ENCODE measurements at places on chromosomes 7 and 10.

GRCh38 chr10:30118590-30118989 lies 59.2 kb upstream of the JCAD start:
- DNase-seq = no peak

DNA sequence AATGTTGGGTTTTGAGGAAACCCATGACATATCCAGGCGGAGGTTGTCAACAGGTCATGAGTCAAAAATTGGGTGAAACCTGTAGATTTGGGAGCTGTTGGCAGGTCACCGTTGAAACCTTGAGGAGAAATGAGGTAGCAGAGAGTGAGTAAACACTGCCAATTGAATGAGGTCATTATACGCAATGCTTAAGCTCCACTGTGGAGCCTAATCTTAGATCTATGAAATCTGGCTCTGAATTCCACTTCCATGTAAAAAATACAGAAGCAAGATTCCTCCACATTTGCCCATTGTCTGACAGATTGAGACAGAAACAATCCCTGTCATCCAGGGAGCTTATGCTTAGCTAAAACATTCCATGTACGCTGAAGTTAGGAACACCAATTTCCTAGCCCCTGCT lies 76.0 kb upstream of the IL6 start:
- no peak for DNase-seq

- no peak for DNase-seq
Measured at GRCh38 chr7:14786314-14786895, 116.1 kb downstream of the DGKB start.

DNA sequence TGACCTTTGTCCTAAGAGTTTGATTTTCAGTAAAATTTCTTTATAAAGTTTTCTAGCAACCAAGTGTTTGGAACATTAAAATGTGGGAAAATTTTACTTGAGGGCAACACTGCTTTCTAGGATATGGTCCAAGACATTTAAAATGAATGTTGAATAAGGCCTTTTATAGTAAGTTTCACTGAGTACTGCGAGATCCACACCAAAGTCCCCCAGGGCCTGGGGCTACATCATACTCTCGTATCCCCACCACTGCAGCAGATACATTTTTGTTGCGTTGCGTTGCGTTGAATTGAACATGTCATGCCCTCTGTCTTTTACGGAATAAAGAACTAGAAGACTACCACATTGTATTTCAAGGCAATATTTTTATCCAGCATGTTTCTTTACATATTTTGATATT lies 44.5 kb downstream of the PRTFDC1 start:
- DNase-seq = no peak

DNA sequence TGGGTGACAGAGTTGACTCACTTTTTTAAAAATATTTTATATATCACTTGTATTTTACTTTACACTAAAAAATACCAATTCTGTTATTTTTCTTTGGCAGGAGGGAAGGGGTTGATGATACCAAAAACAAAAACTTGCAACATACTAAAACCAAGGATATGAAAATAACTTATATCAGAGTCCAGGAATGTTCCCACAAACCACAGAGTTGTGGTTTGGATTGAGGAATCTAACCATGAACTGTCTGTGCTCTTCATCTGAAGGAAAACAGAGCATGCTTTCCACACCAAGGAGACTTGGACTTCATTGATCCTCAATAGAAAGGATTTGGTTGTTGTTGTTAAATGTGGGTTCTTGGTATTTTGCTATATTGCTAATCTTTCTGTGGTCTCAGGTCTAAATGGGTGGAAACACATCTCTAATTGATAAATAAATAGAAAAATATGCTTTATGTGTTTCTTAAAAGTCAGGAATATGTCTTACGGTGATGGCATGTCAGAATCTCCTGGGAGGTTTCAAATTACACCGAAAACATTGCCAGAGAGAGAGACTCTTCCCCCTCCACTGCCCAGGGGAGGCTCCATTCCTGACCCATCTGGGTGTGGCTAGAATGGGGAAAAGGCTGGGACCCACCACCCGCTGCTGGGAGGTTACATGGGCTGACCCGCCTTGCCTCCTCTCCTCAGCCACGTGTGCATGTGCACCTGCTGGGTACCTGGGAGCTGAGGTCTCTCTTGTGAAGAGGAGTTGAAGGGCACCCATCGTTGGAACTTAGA lies 46.9 kb upstream of the STK17A start:
- DNase-seq = peak; percentile 94

- DNase-seq = peak; percentile 78
Measured at GRCh38 chr7:39356172-39356925, 209.9 kb upstream of the YAE1 start.

- no peak for DNase-seq
Measured at GRCh38 chr7:2169923-2170575, 62.7 kb downstream of the MAD1L1 start.

DNA sequence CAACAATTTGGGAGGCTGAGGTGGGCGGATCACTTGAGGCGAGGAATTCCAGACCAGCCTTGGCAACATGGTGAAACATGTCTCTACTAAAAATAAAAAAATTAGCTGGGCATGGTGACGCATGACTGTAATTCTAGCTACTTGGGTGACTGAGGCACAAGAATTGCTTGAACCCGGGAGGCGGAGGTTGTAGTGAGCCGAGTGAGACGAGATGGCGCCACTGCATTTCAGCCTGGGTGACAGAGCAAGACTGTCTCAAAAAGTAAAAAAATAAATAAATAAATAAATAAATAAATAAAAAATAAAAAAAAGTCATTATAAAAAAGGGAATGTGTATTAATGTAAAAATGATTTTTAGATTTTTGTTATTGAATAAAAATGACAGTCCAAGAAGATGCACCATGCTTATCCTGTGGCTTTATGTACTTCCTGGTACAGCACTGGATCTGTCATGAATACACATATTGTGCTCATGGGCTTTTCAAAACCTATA lies 658.8 kb upstream of the LRRN3 start:
- no peak for DNase-seq

DNA sequence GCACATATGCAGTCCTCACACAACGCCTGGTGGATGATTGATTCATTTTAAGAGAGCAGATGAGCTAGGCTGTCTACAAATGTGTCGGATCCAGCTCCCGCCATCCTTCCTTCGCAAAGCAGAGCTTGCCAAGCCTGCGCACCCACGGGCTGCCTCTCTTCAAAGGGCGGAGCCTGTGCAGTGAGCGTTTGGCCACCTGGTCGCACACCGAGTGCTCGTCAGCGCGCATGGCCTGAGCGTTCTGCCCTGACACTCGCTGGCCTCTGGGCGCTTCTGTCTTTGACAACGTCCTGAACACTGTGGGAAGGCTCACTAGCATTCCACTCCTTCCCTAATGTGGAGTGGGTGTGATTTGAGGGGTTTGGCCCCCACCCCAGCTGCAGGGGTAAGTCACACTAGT lies 47.1 kb upstream of the TMEM72 start:
- peak; percentile 24 for DNase-seq

- no peak for DNase-seq
Measured at GRCh38 chr7:117492649-117493048, 12.8 kb downstream of the CFTR start.

GRCh38 chr10:15703151-15703880 lies 16.4 kb downstream of the ITGA8 start:
- peak; percentile 26 for DNase-seq

DNA sequence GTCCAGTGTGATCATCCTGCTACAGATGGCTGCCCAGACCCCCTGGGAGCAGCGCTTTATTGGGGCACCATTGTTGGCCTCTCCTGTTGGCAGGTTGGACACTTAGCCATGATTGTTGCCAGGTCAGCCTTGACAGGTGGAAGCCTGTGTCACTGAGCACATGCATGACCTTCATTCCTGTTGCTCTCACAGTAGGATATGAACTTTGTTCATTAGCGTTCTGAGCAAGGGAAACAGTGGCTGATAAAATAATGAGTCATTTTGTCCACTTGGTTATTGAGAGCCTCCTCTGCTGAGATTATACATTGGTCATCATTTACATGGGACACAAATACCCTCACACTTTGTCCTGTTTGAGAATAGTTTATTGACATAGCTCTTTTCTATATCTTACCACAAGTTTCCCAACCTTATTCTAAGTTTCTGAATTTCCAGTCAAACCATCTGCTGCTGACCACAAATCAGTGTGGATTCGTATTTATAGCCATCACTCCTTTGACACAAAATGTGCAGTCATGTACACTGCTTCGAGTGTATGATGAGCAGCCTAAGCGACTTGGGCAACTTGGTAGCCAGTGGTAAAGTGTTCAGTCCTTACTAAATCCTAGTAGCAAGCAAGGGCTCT lies 102.6 kb downstream of the TPST1 start:
- DNase-seq = peak; percentile 40

GRCh38 chr7:16026253-16027020 lies 340.0 kb upstream of the MEOX2 start:
- DNase-seq = no peak

DNA sequence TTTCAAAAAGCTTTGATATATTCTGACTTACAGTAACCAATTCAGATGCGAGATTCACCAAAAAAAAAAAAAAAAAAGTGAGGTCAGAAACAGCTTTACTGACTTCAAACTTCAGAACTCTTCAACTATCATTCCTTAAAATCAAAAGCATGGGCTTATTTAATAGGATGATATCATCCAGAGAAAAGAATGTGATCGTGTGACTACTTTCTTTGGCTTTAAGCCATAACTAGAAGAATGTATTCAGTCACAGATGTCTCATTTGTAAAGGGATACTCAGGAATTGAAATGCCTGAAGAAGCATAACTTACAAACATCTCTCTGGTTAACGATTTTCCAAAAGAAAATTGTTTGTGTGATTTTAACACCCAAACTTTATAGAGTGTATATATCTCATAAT lies 11.5 kb downstream of the TPK1 start:
- DNase-seq = peak; percentile 84

- DNase-seq = no peak
Measured at GRCh38 chr10:48224979-48225560, 49.4 kb downstream of the FRMPD2 start.

- no peak for DNase-seq
Measured at GRCh38 chr7:92075455-92076158, 58.7 kb downstream of the CYP51A1 start.

GRCh38 chr10:47121336-47121735 lies 178.7 kb upstream of the GDF10 start:
- DNase-seq = no peak

DNA sequence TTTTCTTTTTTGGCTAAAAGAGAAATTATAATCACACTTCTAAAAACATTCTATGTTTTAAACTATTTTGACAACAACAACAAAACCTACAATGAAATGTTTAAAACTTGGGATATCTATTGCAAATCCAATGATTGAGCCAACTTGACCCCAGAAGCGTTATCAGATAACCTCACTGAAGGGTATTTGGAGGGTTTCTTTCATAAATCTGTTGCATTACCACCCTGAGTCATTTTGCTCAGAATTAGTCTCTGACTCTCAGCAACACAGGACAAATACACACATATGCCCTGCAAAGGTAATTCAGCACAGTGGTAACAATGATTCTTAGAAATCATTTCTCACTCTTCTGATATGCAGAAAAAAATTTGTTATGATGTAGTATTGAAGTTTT lies 2.3 kb upstream of the COL1A2 start:
- DNase-seq = no peak

- DNase-seq = no peak
Measured at GRCh38 chr7:84535580-84536270, 341.1 kb upstream of the SEMA3A start.

- no peak for DNase-seq
Measured at GRCh38 chr10:132563485-132564248, 26.1 kb downstream of the INPP5A start.

- DNase-seq = peak; percentile 98
Measured at GRCh38 chr7:21427871-21428658, at the start of gene SP4. Gene SP4, plus strand, starts transcription at chr7:21428083. Its CDS starts 169 bp downstream, at chr7:21428252.

- no peak for DNase-seq
Measured at GRCh38 chr7:80636709-80637108, 1.7 kb upstream of the CD36 start.

DNA sequence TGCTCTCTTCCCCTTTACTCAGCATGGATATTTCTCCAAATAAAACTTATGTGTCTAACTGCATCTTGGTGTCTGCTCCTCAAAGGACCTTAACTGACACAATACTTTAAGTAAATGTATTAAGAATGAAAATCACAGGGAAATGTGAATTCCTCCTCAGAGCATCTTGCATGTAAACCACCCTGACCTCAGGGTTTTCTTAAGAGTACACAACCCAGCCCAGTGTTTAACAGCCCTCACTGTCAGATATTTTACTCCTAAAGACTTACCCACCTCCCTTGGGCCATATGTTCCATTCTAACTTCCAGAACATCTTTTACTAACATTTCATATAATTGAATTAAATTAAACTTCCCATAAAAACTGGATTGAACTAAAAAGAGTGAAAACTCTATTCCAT lies 315.3 kb downstream of the HPSE2 start:
- no peak for DNase-seq

GRCh38 chr7:116547347-116547746 lies 22.5 kb downstream of the CAV1 start:
- DNase-seq = peak; percentile 80

GRCh38 chr10:68184546-68184945 lies 47.4 kb downstream of the ATOH7 start:
- no peak for DNase-seq

GRCh38 chr10:9824631-9825071 lies 1193.0 kb upstream of the CELF2 start:
- DNase-seq = no peak

DNA sequence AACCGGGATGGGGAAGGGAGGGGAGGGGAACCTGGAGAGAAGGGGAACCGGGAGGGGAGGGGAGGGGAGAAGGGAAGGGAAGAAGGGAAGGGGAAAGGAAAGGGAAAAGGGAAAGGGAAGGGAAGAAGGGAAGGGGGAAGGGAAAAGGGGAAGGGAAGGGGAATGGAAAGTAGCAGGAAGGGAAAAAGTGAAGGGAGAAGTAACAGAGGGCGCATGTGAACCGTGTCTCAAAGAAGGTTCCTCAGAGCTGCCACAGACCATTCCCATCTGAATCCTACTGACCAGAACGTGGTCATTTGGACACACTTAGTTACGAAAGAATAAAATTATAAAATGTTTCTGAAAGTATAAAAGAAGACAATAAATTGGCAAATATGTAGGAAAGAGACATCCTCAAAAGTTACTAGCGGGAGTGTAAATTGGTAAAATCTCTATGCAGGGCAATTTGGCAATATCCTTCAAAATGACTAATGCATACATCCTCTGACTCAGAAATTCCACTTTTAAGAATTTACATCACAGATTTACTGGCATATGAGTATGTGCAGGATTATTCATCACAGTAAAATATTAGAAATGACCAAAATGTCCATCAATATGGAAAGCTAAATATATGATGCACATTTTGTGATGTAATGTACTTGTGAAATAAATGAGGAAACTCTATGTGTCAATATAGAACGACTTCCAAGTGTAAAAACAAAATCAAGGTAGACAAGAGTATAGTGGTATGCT lies 12.9 kb downstream of the C10orf67 start:
- DNase-seq = peak; percentile 91

All from fibroblast of skin of abdomen (primary cell).